ENCODE measurements at places on chromosomes 4 and X.
A peak's percentile ranks its signal among the peaks of the same experiment; 100 is the strongest.

DNA sequence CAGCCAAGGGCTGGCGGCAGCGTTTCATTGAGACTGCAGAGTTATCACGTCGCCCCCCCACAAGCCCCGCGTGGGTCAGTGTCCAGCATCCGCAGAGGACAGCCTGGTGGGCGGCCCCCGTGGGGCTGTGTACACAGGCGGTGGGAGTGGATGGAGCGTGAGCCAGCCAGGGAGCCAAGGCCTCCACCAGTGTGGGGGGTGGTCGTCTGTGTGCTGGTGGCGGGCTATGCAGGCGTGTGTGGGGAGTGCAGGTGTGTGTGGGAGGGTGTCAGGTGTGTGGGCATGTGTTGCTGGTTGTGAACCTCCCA lies 56.5 kb upstream of the NKX1-1 start:
- no peak for ATAC-seq

GRCh38 chr4:180152831-180153230 lies 2090.4 kb upstream of the TENM3 start:
- ATAC-seq, result no peak

DNA sequence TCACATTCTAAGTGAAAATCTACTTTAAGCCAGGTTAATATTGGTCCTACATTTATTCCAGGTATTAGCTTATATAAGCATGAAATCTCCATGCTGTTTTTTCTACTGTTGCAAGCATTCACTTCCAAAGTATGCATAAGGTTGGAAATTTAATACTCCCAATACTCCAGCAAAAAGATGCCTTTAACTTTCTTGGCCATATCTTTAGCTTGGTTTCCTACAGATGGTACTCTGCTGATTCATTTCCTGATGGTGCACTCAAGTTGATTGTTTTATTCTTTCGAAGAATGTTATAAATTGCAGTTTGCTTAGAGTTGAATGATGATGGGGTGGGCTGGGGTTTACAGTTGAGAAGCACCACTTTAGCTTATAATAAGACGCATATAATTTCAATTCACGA lies 330.2 kb downstream of the PTTG2 start:
- ATAC-seq, result no peak

- no peak for ATAC-seq
These were observed 19.7 kb downstream of the CYSLTR1 start for GRCh38 chrX:78307665-78308064.

- ATAC-seq, result no peak
These were observed 147.4 kb upstream of the FGF13 start for GRCh38 chrX:138858951-138859350.

DNA sequence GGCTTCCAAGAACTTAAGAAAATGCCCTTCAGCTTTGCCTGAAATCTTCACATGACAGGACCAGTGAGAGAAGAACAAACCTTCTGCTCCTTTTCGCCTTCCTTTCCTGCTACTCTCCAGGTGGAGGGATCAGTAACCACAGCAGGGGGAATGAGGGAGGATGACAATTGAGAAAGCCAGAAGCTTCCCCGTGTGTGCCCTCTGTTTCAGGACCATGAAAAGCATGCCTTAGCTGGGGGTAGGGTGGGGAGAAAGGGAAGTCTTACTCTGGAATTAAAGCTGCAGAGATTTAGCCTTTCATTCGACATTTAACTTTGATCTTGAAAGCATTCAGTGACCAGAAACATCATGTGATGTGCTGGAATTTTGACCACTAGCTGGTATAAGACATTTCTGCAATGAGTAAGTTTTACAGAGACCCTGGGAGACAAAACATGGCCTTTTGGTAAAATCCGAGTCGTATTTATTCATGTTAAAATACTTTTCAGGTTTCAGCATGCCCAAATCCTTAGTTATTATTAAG lies 10.6 kb upstream of the PUDP start:
- no peak for ATAC-seq

GRCh38 chr4:147772056-147772455 lies 40.2 kb downstream of the ARHGAP10 start:
- ATAC-seq, result no peak

GRCh38 chrX:24232796-24233195 lies 81.1 kb downstream of the SUPT20HL2 start:
- ATAC-seq, result no peak

- ATAC-seq, result no peak
These were observed 94.4 kb downstream of the IL15 start for GRCh38 chr4:141730805-141731204.

DNA sequence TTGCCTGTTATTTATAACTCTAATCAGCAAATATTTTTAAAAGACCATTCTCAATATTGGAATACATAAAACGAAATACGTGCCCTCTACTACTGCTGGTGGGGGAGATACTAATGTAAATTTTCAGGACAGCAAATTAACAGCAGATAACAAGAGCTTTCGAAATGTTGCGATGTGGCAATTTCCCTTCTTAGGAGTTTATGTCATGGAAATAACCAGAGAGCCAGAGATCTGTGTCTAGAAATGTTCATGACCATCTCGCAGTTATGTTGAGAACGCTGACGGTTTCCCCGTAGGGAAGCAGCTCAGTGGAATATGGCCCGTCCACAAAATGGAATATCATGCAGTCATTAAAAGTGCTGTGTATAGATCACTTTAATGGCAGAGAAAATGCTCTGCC lies 238.4 kb upstream of the PSAPL1 start:
- ATAC-seq, result no peak

DNA sequence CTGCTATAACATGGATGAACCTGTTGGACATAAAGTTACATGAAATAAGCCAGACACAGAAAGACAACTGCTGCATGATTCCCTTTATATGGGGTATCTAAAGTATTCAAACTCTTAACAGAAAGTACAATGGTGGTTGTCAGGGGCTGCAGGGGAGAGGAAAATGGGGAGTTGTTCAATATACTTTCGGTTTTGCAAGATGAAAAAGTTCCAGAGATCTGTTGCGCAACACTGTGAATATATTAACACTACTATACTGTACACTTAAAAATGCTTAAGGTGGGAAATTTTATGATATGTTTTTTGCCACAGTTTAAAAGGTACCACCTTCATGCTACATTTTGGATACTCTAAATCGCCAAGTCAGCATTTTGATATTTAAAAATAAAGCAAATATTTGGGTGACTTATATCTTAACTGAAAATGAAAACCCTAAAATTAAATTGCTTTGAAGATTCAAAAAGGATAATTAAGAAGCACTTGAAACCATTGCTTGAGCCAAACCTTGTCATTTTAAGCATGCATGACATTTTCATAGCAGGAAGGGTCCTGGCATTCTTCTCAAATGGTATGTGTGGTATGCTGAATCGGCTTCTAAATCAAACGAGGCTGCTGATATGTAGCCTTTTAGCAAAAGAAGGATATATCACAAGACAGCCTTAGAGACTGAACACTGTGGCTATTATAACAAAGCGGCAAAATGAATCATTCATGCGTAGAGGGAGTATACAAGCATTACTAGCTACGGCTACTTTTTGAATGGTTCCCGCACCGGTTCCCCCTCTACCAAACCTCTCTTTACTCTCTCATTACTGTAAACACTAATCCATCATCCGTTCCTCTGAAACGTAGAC lies 607.1 kb upstream of the DIPK2B start:
- peak; percentile 49 for ATAC-seq

DNA sequence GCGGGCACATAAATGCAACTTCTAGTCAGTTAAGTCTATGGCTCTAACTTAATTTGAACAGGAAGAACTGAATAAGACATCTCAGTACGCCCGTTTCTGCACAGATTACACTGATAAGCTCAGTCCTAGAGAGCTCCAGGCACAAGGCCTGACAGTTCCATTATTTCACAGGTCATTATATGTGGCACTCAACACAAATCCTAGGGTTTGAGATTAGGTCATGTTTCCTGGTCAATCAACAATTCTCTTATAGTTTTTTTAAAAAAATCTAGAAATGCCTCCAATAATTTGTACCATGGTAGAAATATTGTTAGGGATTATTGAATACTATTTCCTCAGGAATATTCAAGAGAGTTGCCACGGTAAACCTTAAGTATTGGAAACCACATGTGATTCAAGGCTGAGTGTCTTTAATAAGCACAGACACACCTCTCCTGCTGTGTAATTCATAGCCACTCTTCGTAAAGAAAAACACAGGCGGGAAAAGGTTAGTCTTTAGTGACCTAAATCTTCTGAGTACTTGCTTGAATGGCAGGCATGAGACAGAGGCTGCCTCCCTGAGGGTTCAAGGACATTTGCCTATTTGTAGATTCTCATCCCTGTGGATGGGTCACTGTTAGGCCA lies 342.9 kb upstream of the ADGRL3 start:
- ATAC-seq, result no peak

DNA sequence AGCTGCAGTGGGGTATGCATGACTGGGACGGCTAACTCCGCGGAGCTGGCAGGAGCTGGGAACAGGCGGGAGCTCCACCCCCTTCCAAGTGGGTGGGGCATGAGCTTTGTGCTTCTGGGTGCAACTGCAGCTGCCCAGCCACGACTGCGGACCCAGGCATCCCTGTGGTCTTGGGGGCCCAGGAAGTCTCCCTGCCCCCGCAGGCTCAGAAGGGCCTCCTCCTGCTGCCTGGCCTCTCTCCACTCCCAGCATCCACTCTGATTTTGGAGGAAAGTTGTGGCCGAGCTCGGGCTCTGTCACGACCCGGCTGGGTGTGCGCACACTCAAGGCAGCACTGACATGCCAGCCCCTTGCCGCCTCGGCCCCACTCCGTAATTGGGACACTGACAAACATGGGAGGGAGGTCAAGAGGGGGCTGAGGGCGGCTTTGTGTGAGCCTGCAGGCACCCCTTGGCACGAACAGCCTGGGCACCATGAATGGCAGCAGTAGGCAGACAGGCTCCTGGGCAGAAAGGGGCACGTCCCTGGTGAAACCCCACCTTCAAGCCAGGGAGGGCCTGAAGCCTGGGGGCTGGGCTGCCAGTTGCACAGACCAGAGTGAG lies 822.6 kb downstream of the GLUD2 start:
- ATAC-seq, result no peak

GRCh38 chr4:187586892-187587291 lies 408.7 kb upstream of the ZFP42 start:
- ATAC-seq, result no peak

DNA sequence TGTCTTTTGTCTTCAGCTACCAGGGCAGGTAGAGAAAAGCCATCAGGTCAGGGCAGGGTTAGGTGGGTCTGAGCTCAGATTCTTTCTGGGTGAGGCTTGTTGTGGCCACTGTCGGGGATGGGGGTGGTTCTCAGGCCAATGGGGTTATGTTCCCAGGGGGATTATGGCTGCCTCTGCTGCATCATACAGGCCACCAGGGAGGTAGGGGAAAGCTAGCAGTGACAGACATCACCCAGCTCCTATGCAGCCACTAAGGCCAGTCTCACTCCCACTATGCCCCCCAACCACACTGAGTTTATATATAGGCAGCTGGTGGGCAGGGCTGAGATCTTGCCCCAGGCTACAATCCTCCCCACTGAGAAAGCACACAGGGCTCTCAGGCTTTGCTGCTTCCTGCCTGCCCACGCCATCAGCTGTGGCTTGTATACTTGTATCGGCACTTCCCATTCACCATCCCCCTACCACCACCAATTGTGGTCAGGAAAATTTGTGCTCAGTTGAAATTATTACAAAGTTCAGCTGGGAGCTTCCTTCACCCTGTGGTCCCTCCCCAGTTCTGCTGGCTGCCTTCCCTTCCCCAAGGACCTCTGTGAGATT lies 72.6 kb upstream of the PTPN13 start:
- no peak for ATAC-seq

DNA sequence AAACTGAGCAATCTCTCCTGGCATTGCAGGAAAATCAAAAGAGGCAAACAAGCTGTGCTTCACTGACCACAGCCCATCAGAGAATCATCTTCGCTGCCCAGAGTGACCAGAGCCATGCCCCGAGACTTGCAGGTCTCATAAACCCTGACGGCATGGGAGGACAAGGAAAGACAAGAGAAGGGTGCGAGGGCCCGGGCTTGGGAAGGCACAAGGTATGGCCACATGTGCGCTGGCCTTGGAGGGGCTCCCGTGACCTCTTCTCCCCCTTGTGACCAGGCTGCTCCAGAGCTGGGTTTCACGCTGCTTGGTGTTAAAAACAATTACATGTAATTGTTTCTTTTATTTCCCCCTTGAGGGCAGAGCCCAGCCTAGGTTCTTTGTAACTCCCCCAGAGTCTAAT lies 20.8 kb downstream of the DCTD start:
- no peak for ATAC-seq

Measured in activated T-helper 17 cell treated with anti-CD3 and anti-CD28 coated beads, Interleukin-2, amount 50 U/mL, for 72 hours (primary cell).